ENCODE measurements at places on chromosomes 11 and 22.

GRCh38 chr11:64090806-64091516, 55.2 kb downstream of the FLRT1 start:
- DNase-seq = no peak

- no peak for DNase-seq
These were observed 30.7 kb upstream of the ARFGAP3 start for GRCh38 chr22:42887523-42888507.

DNA sequence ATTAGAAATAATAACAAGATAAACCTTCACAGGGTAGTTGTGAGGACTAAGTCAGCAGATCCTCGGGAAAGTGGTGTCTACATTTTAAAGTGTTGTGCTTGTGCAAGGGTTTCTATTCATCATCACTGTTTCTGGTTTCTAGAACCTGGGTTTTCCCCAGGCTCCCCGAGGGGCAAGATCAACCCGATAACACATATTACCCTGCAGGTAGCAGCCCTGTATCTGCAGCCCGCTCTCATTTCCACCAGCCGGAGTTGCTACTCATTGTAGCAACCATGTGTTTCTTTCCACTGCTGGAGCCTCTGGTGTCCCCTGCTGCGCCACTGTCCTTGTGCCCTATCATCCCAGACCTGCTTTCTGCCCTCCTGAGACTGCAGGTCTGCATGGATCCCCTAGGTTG, 67.0 kb downstream of the MIAT start:
- no peak for DNase-seq

GRCh38 chr11:44885919-44886789, 64.5 kb downstream of the TP53I11 start:
- no peak for DNase-seq

GRCh38 chr11:14253840-14254239, 105.1 kb downstream of the RRAS2 start:
- DNase-seq = no peak

- DNase-seq = peak; percentile 14
These were observed 12.8 kb downstream of the DGCR2 start for GRCh38 chr22:19109198-19110063.

GRCh38 chr11:124277804-124278203, 21.6 kb downstream of the OR8G5 start:
- no peak for DNase-seq

DNA sequence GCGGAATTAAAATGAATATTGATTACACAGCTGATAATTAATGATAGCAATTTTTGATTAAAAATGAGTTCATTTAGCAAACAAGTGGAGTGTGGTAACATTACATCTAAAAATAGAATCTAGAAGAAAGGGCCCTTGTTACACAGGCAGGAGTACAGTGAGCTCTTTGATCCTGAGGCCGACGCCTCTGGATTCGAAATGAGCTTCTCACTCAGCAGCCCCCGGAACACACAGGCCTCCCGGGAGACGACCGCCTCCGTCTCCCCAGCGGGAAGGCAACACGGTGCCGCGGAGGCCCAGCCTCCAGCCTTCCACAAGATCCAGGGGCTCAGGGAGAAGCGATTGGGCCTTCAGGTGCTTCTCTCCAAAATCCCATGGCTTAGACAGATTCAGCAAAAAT, 379.1 kb downstream of the BRD1 start:
- no peak for DNase-seq

DNA sequence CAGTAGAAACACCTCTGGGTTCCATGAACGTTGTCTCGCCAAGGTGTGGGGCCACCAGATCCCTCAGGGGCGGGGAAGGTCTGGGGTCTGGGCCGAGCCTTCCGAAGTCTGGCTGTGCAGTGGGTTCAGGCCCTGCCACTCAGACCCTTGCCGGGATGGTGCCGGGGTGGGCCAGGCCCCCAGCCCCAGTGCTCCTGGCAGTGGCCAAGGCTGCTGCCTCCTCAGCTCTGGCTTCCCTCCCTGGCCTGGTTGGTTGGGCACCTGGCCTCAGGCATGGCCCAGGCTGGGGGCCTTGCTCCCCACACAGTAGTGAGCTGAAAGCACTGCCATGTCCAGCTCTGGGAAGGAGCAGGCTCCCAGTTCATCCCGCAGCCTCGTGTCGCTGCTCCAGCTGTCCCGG, 48.2 kb upstream of the PPARA start:
- no peak for DNase-seq

GRCh38 chr11:33633251-33634003, 67.2 kb downstream of the C11orf91 start:
- DNase-seq = no peak

GRCh38 chr11:86910592-86910991, 44.6 kb downstream of the FZD4 start:
- DNase-seq = no peak

- no peak for DNase-seq
These were observed 122.0 kb downstream of the MPPED1 start for GRCh38 chr22:43533656-43534428.

DNA sequence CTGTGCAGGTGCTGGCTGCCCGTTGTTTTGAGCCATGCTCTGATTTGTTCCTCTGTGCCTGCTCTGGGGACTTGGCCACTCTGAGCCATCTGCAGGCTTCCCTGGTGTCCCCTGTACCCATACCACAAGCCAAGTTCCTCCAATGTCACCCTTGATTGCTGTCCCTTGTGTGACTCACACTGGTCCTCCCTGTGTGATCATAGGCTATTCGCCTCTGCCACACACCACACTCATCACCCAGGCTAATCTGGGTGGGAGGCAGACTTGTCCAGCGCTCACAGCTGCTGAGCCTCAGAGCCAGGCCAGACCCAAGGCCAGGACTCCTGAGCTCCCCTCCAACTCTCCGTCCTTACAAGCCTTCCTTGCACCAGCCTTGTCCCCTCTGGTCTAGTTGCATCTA, 31.7 kb downstream of the IGF2 start:
- DNase-seq = no peak

DNA sequence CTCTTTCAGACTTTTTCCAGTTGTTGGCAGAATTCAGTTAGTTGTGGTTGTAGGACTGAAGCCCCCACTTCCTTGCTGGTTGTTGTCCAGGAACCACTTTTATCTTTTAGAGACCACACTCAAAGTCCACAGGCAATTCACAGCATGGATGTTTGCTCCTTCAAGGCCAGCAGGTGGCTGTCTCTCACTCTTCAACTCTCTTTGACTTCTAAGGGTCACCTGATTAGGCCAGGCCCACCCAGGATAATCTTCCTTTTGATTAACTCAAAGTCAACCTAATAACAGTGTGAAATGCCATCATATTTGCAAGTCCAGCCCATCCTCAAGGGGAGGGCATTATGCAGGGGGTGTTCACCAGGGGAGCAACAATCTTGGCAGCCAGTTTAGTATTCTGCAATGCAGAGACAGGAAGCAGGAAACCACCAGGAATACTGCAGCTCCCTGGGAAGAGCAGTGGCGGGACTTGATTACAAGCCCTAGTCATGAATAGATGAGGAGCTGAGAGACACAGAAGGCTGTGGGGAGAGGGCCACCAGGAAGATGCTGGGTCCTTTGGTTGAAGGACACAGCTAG, 52.4 kb downstream of the LRRC74B start:
- DNase-seq = no peak

- DNase-seq = no peak
These were observed 15.2 kb downstream of the NRIP3 start for GRCh38 chr11:8988329-8989234.

GRCh38 chr11:60887556-60887955, 18.8 kb downstream of the PRPF19 start:
- no peak for DNase-seq

- DNase-seq = no peak
These were observed 64.3 kb downstream of the CYB5R2 start for GRCh38 chr11:7609015-7609414.

DNA sequence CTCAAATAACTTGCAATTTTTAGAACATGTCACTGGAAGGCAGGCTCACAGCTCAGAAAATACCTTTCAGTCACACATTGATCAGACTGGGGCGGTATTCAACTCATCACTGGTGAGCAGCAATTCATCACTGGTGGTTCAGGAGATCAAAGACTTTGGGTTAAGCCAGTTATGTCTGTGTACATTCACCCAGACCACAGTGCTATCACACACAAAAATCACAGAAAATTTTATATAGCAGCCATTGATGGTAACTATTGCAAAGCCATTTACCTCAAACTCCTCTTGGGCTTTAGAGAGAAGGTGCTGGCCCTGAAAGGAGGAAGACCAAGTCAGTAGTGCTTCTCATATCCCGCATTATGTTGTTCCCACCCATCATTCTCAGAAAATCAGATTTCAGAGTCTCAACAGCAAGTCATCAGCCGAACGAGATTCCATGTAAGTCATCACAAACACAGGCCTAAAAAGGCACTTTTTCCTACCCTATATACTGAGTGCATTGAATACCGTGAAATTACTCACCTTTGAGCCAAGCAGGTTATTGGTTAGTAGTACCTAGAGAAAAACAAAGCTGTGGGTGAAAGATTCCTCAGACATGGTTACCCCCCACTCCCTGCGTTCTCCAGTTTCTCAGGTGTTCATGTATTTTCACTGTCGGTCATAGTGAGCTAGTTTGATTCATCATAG, 14.0 kb upstream of the WDR74 start:
- DNase-seq = no peak

GRCh38 chr11:122578171-122578825, 77.2 kb upstream of the UBASH3B start:
- no peak for DNase-seq

- DNase-seq = no peak
These were observed 157.4 kb downstream of the COMMD9 start for GRCh38 chr11:36131721-36132397.

DNA sequence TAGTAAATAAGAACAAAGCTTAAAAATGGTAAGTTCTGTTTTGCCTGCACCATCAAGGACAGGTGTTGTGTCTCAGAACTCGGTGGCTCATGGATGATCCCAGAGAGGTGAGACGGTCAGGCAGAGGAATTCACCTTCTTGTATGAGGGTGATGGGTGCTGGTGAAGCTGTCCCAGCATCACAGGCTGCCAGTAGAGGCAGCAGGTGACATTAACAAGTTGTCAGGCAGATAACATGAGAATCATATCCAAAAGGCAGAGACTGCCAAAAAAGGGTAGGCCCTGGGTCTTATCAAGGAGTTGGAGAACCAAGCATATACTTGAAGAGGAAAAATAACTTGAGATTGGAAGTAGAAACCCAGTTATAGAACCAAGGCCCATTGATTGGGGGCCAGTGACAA, 437.8 kb downstream of the DYNC2H1 start:
- DNase-seq = no peak

- no peak for DNase-seq
These were observed 39.2 kb upstream of the CDON start for GRCh38 chr11:126101930-126102283.

DNA sequence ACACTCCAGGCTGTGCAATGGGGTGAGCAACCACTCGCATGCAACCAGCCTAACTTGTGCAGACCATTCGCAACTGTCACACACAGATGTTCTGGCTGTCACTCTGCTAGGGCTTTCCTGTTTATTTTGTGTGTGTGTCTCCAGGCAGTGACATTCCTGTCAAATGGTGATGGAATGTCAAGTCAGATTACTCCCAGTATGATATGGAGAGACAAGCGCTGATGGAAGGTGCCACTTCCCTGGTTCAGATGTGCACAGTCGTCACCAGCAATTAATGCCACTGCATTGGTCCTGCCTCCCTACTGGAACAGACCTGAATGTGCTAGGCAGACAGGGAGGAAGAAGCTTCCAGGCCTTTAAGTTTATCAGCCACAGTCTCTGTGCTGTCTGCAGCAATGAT, 442.4 kb upstream of the ISX start:
- DNase-seq = no peak

GRCh38 chr11:107157146-107157808, 139.0 kb upstream of the GUCY1A2 start:
- DNase-seq = no peak

DNA sequence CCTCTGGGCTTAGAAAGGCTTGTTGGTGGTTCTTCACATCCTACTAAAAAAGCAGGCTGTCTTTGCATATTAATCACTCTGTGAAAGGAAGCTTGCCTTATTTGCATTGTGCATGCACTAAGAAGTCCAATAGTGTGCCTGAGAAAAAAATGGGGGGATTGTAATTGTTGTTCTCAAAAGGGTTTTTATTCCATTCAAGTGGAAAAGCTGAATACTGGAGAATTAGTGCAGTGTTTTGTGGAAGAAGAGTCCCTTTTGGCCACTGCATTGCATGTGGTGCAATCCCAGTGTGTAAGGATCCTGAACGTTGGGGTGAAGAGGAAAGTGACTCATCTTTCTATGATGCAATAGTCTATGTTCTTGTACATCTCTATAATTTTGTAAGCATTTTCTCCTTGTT, 16.5 kb downstream of the NCAM1 start:
- DNase-seq = no peak

- no peak for DNase-seq
These were observed 370 bp upstream of the A4GALT start for GRCh38 chr22:42721045-42721434.

DNA sequence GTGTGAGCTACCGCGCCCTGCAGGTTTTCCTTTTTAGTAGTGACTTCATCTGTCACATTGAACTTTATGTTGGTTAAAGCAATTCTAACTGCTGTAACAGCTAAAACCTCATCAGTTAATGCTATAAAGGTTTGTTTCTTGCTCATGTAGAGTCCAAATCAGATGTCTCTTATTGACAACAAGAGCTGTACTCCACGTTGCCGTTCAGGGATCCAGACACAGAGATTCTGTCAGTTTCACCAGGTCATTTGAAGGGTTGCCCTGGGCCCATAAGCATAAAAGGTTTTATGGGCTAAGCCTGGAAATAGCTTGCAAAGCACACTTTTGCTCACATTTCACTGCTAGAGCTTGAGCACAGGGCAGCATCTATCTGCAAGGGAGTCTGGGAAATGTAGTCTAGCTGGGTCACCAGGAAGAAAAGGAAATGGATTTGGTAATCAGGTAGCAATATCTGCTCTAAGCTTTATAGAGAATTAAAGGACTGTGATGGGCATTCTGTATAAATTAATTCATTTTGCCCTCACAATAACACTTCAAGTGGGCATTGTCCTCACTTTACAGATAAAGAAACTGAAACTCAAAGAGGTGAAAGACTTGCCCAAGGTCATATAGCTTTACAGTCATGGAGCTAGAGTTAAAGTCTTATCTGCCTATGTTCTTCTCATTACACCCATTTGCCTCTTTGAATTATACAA, 25.2 kb upstream of the PTPRJ start:
- DNase-seq = no peak

- no peak for DNase-seq
These were observed 11.7 kb downstream of the RAC2 start for GRCh38 chr22:37232140-37232998.

GRCh38 chr11:10858439-10859325, 829 bp upstream of the ZBED5 start:
- peak; percentile 36 for DNase-seq

DNA sequence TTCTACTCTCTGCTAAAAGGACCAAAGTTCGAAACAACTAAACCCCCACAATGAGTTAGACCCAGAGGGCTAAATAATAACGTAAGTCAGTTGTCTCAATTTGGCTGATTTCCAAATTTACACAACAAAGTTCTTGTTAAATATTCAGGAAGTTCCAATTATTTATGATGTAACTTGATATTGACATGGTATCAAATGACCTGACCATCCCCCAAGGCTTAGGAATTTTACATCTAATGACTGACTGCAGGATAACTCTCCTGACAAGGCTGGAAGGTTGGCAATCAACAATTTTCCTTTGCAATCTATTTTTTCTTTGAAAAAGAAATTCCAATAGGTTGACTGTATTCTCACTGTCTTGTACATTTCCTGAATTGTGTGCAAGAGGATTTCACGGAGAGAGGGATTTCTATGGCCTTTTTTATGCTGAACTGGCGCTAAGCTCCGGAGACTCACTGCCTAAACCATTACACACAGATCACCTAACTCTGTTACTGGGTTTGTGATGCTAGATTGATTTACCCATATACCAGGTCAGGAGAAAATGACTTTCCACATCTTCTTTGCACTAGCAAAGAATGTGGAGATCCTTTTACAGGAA, 9.6 kb upstream of the CDON start:
- no peak for DNase-seq

Data from stimulated activated CD4-positive, alpha-beta T cell treated with anti-CD3 and anti-CD28 coated beads, Interleukin-12 subunit alpha, Interleukin-12 subunit beta, amount 100 ng/mL, for 4 hours (primary cell).